ENCODE measurements at places on chromosomes 6 and 20. TPM values are rescaled to one million over a fixed set of nuclear protein-coding genes. Genes with fewer than 3 reads are reported as not detected.

DNA sequence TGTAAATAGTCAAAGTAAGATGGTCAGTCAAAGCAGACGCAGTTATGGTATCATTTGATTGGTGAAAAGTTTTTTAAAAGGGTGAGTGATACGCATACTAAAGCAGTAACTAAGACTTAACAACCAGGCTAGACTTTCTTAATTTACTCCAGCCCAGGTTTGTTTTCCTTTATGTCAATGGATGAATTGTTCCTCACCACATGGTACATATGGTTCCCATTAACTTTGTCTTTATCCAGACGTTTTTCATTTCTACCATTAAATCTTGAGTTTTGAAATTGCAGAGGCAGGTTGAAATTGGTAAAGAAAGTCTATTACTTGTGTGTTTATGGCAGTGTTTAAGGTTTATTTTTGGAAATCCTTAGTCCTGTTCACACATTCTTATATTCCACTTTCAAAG, 98.5 kb upstream of the SCGN start:
- no peak for DNase-seq

DNA sequence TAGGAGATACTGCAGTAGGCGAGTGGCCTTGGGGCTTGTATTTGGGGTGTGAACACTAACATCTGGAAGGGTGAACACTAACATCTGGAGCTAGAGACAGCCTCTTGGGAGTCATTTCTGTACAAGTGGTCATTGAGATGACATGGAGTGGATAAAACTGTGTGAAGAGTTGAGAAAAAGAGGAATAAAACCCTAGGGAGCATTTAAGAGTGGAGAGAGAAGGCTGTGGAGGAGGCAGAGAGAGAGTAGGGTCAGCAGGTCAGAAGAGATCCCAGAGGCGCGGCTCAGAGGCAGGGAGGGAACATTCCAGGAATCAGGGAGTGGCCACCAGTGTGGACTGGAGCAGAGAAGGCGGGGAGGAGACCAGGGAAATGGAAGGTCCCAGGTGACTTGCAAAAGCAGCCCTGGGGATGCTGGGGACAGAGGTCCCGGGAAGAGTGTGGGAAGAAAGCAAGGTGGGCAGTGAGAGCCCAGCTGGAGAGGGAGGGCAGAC, 202.0 kb upstream of the RNF24 start:
- no peak for DNase-seq

DNA sequence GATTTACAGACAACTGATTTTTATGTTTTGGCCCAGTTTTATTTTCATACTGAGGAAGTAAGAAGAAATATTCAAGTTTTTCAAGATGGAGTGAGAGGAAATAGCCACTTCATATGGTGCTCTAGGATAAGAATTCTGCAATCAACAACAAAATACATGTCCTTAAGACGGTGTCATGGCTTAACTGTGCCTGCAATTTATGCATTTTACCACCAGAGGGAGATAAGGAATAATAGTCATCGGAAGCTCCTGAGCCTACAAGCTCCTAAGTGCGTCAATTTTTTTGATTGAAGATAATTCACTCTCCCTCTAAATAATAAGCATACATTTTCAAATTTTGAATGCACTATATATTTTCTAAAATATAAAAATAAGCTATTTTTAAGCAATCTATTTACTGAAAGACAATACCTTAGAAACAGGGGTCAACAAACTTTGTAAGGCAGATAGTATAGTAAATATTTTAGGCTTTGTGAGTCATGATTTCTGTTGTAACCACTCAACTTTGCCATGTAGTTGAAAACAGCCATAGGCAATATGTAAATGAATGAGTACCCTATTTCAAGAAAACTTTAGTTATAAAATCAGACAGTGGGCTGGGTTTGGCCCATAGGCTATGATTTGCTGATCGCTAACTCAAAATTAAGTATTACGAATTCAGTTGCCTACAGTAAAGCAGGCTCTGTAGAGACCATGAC, 230.9 kb upstream of the DTNBP1 start:
- no peak for DNase-seq

GRCh38 chr20:24502661-24503060, 33.2 kb downstream of the SYNDIG1 start:
- no peak for DNase-seq

- peak; percentile 69 for DNase-seq
Measured at GRCh38 chr6:33425668-33426577, 6.1 kb downstream of the SYNGAP1 start.

- DNase-seq: no peak
Measured at GRCh38 chr20:19944772-19945459, 72.2 kb upstream of the NAA20 start.

DNA sequence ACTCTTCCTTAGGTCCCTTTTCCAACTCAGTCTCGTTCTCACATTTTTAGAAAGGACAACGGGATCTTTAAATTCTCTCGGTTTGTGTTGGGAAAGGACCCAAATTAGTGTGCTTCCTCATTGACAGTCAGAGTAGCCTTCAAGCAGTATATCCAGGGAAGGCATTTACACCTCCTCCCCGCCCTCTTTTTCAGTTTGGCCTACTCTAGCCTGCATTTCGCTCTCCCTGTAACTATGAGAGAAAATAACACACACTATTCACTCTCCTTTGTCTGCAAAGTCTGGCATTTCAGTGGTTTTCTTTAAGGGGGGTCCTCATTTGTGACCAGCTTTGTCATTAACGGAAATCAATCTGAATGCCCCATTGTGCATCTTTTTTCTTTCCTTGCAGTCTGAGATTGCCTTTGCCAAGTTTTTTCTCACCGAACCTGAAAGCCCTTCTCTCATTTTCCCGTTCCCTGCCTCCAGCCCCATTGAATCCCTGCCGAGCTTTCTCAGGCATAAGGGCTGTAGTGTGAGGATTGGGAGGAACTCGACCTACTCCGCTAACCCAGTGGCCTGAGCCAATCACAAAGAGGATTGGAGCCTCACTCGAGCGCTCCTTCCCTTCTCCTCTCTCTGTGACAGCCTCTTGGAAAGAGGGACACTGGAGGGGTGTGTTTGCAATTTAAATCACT, 393 bp upstream of the FABP7 start:
- no peak for DNase-seq

DNA sequence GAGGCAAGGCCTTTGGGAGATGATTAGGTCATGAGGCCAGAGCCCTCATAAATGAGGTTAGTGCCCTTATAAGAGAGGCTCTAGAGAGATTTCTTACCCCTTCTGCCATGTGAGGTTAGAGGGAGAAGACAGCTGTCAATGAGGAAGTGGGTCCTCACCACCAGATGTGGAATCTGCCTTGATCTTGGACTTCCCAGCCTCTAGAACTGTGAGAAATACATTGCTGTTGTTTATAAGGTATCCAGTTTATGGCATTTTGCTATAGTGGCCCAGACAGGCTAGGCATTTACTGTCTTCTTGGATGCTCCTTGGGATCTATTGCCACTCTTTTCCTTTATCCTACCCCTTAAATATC, 57.1 kb upstream of the CITED2 start:
- DNase-seq: no peak

GRCh38 chr6:100203400-100203799, 209.4 kb upstream of the MCHR2 start:
- no peak for DNase-seq

GRCh38 chr6:89479897-89480296, 46.9 kb downstream of the ANKRD6 start:
- DNase-seq: no peak

DNA sequence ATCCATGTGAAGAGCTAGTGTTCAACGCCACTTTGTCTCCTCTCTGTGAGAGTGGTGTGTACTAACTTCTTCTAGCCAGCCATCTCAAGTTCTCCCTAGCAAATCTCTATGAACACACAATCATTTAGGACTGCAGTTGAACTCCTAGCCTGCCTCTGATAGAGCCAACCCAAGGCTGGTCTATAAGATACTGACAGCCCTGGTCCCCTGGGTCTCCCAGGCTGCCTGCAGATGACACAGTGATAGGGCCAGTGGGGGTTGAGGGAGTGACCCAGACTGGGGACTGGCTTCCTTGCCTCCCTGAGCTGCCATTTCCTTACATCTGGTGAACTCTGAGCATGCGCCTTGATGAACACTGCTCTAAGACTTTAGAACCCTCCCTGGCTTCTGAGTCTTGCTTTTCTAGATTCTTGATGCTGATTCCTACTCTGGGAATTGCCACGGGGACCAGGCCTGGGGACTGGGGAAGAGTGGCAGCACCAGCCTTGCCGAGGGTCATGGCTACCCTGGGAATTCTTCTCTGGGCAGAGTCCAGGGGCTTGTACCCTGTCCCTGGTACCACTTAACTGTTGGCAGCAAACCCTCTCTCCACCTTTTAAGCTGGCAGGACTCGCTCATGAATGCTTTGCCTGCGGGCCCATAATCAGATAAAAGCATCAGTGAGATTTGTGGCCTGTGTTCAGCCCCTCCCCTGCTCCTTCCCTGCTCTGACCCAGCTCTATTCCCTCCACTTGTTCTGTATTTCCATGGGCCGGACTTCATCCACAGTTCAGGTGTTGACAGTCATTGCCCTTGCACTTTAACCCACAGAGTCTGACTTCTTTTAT, 130.8 kb upstream of the CHD6 start:
- DNase-seq: no peak

- DNase-seq: no peak
Measured at GRCh38 chr20:57505979-57506378, 19.0 kb downstream of the CTCFL start.

DNA sequence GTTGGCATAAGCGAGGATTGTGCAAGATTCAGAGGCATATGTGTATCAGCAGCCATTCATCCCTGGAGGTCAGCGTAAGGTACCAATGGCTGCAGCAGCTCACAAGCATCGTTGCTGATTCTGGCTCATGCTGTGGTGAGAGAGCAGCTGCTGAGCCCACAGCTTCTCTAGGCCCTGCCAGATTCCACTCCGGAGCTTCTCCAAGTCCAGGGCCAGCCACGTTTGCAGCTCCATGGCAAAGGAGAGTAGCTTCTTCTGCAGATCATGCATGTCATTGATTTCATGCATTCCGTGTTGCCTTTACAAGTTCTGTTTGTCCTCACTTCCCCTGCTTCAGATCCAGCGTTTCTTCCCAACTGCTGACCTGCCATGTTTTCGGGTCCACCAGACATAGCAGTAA, 474.8 kb upstream of the ID4 start:
- DNase-seq: no peak

DNA sequence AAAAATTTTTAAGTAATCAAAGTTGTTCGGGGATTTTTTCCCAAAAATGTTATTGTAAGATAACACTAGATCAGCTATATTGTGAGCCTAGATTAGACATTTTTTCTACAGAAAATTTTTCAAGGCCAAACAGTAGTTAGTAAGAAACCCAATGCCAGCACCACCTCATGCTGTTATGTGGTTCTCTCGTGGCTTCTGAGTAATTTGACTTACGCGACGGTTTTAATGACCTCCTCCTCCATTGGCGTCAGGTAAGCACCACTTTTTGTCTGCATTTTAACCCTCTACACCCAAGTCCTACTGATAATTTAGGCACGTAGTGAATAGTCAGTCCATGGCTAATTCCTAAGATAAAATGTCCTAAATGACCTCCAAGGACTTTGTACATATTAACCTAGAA, 9.7 kb downstream of the RPS6KA2 start:
- DNase-seq: no peak

GRCh38 chr20:1876217-1876921, 18.8 kb upstream of the SIRPA start:
- DNase-seq: no peak

DNA sequence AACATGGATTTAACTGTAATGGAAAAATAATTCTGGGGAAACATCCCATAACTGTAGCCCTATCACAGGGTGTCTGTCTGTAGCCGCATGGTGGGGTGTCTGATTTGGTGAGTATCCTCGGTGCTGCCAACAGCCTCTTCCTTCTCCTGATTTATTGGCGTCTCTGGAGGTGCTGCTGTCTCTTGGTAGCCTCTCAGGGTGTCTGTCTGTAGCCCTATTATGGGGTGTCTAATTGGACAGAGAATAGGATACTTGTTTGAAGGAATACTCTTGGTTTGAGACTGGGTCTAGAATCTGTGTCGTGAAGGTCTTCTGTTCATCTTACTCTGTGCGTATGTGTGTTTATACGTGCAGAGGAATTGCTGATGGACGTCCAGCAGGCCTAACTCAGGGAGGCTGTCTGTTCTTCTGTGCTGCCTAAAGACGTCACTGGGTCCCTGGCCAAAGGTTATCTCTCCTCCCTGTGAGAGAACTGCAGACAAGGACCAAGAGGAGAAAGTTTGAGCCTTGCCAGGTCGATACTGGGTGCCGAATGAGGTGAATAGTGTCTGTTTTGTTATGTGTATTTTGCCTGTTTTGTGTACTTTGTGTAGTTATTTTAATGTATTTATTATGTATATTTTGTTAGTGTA, 18.9 kb upstream of the AGPAT4 start:
- DNase-seq: no peak

MATN4 gene
- not detected for total RNA-seq

NFKBIL1 gene
- 10.7 TPM for total RNA-seq

TMC2 gene
- not detected for total RNA-seq

ARMC12 gene
- total RNA-seq: 0.59 TPM

SLC2A10 gene
- 0.79 TPM for total RNA-seq

SNAI1 gene
- total RNA-seq: 1.5 TPM

TNF gene
- 60.8 TPM for total RNA-seq

CDK5RAP1 gene
- 62.6 TPM for total RNA-seq
